ENCODE measurements at places on chromosomes 12 and 14.

GRCh38 chr12:113207613-113208040, 13.6 kb upstream of the TPCN1 start:
- no peak for DNase-seq

DNA sequence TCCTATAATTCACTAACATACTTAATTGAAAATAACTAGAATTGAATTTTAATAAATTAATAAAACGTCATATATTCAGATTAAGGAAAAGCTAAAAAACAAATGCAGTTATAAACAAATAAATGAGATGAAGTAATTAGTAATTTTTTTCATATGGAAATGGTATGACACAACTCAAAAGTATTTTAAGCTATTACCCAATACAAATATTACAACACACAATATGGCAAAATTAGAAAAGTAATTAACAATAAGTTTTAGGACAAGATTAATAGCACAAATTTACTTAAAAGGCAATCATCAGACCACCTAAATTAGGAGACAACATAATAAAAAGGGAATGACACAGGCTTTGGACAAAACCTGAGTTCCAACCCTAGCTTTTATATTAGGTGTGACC, 81.7 kb downstream of the EEA1 start:
- no peak for DNase-seq

- DNase-seq: no peak
Observed at GRCh38 chr12:12885096-12885792, 6.1 kb upstream of the GPRC5A start.

DNA sequence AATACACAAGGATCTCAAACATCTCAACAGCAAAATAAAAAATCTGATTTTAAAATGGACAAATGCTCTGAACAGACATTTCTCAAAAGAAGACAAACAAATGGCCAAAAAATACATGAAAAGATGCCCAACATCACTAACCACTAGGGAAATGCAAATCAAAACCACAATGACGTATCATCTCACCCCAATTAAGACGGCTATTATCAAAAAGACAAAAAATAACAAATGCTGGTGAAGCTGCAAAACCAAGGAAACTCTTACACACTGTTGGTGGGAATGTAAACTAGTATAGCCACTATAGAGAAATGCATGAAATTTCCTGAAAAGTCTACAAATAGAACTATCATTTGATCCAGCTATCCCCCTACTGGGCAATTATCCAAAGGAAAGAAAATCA, 145.0 kb downstream of the BTG1 start:
- DNase-seq: no peak

- DNase-seq: peak; percentile 31
Observed at GRCh38 chr12:44000309-44000952, 164.6 kb downstream of the TMEM117 start.

DNA sequence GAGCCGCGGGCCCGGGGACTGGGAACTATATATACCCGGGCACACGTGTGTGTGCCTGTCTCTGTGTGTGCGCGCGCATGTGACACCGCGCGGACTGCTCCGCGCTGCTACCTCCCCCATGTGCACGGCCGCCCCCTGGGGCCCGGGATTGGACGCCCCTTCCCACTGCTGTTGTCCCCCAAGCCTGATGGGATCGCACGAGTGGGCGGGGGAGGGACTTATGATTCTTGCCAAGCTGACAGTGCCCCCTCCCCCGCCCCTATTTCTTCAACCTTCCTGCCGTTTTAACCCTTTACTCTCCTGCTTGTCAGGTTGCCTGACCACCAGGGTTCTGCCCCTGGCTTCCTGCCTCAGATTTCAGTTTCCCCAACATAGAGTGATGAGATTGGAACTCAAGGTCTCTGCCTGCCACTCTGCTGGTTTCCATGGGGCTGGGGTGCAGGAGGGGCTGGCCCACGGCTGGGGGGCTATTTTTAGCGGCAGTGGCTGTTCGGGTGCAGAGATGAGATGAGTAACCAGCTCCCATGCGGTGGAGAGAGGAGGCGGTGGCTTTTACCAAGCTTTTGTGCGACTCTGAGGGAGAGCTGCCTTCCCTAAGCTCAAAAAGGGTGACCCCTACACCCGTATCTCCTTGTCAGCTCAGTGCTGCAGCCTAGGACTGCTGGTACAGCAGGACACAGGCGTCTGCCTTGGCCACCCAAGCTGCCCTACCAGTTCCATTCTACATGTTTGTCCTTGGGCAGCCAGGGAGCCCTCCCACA, at the start of gene DDN:
Gene DDN (minus strand): TSS at position 5 of the 761 bp plus-strand sequence. CDS start 88 bp downstream, outside the sequence.
- DNase-seq: peak; percentile 52

DNA sequence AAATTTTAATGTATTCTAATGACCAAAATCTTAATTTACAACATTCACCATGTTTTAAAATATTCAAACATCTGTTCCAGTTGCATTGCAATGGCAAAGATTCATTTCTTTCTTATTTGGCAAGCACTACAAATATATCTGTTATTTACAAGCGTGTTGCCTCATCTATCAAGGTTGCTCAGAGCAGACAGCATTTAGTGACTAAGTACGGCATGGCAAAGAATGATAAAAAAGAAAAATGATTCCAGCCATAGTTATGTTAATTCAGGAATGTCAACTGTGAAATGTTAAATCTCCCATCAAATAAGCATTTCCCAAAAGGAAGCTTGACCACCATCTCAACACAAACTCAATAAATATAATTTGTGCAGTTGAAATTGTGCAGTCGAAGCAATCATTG, 312.1 kb downstream of the SEC23A start:
- no peak for DNase-seq

DNA sequence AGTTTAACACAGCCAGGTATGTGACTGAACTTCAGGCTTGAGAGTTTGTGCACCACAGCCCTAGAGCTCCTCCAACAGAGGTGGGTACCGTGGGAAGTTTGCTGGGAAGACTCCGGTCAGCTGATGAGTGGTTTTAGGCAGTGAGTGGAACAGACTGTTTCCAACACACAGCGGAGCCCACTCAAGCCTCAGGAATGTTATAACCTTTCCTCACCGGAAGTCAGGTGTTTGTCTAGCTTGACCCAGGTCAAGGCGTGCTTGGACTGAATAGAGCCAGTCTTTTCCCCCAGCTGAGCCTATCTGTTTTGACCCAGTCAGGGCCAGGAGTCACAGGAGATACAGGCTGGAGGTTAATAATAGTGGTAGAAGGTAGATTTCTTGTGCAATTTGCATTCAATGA, 138.4 kb upstream of the PARP11 start:
- no peak for DNase-seq

- DNase-seq: peak; percentile 35
Observed at GRCh38 chr12:14664434-14665023, 31.9 kb downstream of the GUCY2C start.

- DNase-seq: no peak
Observed at GRCh38 chr14:52220924-52221811, 46.3 kb upstream of the PTGDR start.

DNA sequence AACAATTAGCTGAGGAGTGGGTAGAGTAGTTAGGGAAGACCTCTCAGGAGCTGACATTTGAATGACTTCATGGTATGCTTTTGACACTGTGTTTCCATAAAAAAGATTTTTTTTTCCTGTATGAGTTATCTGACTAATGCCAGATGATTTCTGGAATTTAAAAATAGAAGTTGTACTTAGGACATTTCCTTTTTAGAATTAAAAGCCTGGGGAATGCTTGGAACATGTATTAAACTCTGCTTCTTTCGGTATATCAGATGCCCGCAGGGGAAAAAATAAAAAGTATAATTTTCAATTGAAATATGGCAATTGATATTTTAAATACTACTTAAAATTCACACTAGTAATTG, 41.1 kb downstream of the BRMS1L start:
- peak; percentile 5 for DNase-seq

- peak; percentile 95 for DNase-seq
Observed at GRCh38 chr12:10184261-10184843, 5.5 kb downstream of the TMEM52B start.

DNA sequence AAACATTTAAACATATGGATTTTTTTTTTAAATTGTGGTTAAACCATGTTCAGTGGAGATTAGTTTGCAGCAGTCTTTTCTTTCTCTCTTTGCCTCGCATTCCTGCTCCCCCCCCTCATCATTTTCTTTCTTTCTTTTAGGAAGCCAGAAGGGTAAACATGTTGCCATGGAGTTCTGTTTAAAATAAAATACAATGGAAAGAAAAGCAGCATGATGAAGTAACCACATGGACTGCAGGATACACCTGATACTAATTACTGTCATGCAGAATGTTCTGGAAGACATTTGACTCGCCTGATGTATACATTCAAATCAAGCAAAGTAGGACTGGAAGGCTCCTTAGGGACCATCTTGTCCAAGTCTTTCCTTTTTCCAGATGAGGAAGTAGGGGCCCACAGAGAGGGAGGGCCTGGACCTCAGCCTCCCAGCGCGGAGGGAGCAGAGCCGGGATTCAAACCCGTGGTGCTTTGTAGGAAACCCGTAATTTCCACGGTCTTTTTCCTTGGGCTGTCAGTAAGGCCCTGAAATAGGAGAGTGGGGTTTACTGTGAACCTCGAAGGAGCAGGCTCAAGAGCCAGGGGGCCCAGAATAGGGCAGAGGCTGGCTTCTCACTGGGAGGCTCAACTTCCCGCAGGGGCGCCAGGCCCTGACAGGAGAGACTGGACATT, 2.4 kb upstream of the MEG3 start:
- DNase-seq: no peak

Measured in IMR-90 (cell line).